HAP-1 (cell line): ENCODE measurements at places on chromosomes 4 and X.

DNA sequence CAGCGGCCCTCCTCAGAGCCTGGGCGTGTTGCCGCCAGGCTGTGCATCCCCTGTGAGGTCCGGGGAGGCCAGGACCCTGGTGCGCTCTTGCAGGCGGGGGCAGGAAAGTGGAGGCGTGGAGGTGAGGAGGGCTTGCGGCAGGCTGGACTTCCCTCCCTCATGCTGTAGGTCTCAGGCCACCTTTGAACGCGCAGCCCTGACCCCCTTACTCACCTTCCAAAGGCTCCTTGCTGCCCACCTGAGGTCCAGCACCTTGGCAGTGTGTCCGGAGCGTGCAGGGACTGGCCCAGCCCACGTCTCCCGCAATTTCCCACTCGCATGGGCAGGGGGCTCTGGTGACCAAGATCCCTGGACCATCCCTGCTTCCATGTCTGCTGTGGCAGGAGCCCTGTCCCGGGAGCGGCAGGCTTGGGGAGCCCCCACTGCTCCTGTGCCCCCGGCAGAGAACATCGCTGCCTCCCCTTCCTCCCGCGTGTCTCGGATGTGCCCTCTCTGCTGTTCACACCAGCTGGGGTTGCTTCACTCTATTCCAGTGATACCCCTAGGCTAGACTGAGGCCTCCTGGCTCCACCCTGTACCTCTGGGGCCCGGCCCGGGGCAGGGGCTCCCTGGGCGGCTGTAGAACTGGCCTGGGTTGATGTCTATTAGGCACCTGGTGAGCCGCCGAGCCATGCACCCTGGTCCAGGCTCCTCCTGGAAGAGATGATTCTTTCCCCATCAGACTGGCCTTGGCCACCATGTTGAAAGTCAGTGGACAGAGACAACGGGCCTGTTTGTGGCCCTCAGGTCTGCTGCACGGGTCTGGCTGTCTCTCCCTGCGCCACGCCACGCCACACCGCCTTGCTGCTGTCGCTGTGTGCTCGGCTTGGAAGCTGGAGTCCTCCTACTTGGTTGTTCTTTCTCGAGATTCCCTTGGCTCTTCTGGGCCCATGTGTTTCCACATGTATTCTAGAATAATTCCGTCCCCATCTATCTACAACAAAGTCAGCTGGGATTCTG lies 95.4 kb upstream of the ADRA2C start:
- no peak for DNase-seq

GRCh38 chr4:118367872-118368271 lies 15.1 kb upstream of the PRSS12 start:
- no peak for DNase-seq

GRCh38 chrX:17488036-17488435 lies 113.0 kb downstream of the NHS start:
- no peak for DNase-seq

DNA sequence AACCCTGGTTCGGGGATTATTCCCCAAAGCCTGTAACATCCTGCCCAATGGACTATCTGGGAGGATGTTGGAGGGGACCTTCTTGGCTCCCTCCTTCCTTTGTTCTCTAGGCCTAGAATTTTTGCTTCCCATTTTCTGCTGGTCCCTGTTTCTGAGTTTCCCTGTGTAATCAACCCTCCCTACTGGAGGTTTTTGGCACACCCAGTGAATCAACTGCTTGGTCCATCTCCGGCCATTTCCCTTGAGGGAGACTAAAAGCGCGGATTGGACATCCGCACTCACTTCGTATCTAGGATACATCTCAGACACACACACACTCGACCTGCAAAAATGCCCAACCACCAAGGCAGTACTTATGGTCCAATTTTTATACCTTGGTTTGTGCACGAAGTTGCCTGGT lies 108.2 kb upstream of the MAGEE2 start:
- DNase-seq: no peak

DNA sequence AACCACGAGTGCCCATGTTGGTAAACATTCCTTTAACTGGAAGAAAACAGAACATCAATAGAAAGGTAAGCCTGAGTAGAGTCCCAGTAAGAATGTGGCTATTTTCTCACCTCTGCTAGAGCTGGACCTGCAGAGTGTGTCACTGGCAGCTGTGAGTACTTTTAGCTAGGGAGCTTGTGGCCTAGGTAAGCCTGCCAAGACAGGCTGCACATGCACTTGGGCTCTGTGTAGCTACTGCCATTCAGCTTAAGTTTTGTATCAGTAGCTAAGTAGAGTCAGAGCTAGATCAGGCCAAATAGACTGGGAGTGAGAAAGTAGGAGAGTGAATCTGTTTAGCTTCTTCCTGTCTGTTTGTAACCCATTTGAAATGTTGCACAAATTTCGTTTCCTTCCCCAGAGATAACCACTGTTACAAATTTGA lies 35.3 kb downstream of the RBPJ start:
- DNase-seq: no peak

DNA sequence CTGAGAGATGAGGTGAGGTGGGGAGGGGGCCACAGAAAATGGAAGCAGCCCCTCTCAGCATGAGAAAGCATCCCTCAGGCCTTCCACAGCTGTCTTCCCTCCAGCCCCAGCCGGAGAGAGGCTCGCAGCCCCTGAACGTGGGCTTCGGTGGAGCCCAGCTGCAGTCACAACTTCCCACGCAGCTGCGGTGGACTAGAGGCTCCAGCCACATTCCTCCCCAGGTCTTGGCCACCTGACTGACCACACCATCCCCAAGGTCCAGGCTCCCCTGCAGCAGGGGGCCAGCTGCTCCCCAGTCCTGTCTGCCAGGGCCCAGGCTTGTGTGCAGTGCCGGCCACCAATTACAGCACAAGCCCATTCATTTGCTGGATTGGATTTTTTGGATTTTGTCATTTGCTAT lies 212.3 kb upstream of the BCOR start:
- DNase-seq: no peak

GRCh38 chrX:76796311-76796710 lies 368.8 kb downstream of the MAGEE1 start:
- no peak for DNase-seq

DNA sequence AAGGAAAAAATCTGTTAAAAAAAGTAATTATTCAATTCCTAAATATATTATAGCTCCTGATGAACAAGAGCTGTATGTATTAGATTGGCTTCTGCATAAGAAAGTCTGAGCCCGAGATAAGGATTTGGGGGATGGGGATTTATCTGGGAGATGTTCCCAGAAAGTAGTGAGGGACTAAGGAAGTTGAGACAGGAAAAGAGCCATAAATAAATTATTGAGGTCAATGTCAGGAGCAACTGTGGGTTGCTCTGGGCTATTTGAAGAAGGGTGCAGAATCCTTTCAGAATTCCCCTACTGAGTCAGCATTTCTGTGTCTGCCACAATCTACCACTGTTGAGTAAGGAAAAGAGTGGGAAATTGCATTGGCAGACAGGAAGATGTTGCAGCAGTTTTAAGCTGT lies 3.1 kb upstream of the TDO2 start:
- DNase-seq: no peak

DNA sequence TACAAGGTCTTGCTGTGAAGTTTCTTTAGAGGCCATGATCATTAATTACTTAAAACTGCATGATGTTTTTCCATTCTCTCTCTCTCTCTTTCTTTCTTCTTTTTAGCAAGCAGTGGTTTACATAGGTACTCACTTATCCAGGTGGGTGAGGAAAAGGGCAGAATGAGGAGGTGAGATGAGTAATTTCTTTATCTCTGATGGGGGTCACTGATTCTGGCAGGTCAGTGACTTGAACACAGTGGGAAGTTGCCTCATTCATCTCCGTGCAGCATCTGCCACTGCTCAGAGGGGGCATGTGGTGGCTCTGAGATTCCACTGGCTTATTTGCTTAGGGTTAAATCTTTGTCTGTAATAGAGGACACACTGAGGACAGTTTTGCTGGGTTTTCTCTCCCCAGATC lies 62.6 kb downstream of the FAM114A1 start:
- no peak for DNase-seq
